Esophagus squamous epithelium (tissue), 5 donors: ENCODE measurements at places on chromosomes 2 and 18.

GRCh38 chr18:48951448-48952286, 902 bp upstream of the SMAD7 start:
- peak; percentile 42 for DNase-seq

GRCh38 chr18:63091671-63092364, 227.8 kb downstream of the BCL2 start:
- no peak for DNase-seq

DNA sequence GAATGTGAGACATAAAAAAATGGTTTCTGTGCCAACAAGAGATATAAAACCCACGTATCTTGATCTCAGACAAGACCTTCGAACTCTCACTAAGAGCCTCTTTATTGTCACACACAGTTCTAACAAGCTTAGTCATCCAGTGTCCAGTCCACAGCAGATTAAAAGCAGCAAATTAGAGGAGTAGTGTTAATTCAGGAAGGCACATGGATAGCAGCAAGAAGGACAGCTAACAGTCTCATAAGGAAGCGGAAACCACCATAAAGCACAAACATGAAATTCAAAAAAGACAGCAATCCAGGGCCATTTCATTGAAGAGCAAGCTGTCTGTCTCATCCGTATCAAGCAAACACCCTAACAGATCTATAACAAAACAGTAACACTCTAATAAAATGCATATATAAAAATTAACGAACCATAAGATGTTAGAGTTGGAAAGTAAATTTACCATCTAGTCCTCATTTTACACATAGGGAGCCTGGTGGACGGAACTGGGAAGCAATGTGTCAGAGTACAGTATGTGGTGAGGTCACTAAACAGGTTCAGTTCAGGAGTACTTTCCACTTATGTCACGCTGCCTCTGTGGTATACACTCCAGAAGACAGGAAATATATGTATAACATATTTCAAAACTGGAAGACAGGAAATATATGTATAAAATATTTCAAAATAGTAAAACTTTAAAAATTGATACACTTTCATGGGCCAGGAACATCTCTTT, 18.3 kb downstream of the AAK1 start:
- no peak for DNase-seq

GRCh38 chr18:11655606-11655932, 33.5 kb upstream of the GNAL start:
- no peak for DNase-seq

DNA sequence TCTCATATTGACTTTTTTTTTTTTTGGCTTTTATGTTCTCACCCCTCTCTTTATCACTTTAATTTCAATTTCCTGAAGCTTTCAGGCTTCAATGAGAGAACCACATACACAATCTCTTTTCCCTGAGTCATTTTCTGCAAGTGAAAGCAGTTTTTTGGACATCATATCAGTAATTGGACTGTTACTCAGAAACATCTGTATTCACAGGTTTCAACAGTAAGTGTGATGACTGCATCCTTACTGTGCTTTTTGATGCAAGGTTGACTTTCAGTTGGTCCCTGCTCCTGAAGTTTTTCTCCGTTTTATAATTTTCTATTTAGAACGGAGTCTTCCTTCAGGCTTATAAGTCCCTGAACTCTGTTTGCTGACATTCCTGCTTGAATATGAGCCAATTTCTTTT, 70.5 kb upstream of the CCBE1 start:
- no peak for DNase-seq

DNA sequence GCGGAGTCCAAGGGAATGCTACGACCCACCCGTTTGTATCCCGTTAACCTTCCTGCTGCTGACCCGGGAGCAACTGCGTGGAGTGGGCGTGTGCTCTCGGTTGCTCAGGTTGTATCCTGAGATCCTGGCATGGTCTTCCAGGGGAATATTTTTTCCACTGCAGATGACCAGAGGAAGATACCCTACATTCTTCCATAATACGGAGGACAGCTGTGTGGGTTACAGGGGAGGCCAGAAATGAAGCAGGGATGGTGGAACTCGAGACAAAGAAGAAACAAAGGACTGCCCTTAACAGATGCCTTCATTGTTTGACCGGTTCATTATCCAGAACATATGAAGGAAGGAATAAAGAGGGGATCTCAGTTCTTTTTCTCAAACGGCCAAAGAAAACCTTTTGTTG, 39.8 kb upstream of the CAB39 start:
- DNase-seq = no peak

DNA sequence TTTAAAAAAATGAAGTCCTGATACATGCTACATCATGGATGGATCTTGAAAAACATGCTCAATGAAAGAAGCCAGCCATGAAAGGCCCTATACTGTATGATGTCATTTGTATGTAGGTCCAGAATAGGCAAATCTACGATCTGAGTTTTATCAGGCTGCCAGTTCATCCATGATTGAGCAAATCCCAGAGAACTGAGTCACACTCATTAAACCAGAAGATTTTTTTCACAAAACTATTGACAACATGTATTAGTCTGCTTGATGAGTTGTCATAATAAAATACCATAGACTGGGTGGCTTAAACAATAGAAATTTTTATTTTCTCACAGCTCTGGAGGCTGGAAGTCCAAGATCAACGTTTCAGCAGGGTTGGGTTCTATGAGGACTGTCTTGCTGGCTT, 130.7 kb downstream of the MREG start:
- no peak for DNase-seq

- DNase-seq = no peak
Observed at GRCh38 chr18:61992923-61993322, 100.1 kb upstream of the RNF152 start.

DNA sequence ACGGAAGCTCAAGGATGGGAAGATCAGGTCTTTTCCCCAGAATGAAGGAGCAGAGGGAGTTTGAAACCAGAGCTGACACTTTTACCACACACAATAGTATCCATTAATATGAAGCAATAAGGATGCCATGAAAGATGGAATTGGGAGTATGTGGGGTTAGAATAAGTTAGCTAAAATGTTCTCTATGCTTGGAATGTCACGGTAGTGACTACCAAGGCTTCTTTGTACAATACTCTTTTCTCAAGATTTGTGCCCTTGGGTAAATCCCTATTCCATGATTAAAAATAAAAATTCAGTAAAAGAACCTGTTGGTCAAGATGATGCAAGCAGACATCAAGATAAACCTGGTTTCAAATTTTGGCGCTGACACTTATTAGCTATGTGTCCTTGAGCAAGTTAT, 75.0 kb downstream of the NRXN1 start:
- no peak for DNase-seq

GRCh38 chr2:176385219-176385759, 116.0 kb downstream of the MTX2 start:
- no peak for DNase-seq

DNA sequence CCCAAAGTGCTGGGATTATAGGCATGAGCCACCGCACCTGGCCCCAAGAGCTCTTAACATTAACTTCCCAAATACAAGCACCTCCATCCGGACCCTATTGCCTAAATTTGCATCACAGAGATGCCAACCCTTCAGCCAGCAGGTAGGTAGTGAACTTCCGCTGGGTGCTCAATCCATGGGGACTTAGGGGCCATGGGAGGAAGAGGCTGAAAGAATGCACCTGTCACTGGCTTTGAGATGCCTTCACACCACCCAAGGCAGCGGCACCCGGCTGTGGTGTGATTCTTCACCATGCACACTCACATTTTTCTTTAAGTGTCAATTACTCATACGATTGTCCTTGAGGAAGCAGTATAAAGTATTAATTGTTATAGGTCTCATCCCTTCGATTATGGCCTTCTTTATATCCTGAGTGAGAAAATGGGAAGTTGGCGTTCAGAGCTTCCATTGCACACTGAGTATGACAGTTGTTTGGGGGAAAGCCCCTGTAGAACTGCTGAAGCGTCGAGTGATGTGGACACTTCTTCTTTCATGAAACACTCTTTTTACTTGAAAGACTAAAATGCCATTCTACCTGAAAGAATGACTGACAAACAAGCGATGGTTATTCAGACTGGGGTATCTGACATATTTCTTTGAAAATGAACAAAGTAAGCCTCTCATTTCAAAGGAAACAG, 51.8 kb upstream of the BIN1 start:
- no peak for DNase-seq

DNA sequence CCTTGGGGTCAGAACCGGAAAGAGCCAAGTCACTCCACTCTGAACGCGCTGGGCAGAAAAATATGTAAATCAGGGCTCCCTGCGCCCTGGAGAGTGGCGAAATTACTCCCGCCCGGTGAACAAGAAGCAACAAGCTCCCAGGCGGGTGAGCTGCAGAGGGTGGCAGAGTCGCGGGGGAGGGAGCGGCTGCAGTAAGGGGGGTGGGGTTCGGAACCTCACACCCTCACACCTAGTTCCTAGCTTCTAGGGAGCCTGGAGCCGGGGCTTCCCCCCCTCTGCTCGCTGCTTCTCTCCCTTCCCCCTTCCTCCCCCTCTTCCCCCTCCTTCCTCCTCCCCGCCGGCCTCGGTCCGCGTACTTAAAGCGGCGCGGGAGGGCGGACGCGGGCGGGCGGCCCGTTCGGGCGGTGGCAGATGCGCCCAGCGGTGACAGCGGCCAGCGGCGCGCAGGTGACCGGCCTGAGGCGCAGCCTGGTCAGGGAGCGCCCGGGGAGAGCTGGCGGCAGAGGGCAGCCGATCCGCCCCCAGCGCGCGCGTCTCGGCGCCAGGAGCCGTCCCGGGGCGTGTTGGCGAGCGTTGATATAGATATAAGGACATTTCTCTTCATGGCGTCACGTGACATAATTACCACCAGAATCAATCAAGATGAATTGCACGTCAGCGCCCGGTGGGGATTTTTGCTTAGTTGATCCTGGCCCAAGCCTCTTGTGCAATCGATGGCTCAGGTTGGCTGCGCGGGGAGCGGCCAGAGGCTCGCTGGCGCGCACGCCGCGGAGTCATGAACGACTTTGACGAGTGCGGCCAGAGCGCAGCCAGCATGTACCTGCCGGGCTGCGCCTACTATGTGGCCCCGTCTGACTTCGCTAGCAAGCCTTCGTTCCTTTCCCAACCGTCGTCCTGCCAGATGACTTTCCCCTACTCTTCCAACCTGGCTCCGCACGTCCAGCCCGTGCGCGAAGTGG, at the start of gene HOXD11:
TSS of gene HOXD11 (plus strand) at position 700 of the 959 bp plus-strand sequence. CDS start at position 776, 76 bp downstream.
- no peak for DNase-seq

DNA sequence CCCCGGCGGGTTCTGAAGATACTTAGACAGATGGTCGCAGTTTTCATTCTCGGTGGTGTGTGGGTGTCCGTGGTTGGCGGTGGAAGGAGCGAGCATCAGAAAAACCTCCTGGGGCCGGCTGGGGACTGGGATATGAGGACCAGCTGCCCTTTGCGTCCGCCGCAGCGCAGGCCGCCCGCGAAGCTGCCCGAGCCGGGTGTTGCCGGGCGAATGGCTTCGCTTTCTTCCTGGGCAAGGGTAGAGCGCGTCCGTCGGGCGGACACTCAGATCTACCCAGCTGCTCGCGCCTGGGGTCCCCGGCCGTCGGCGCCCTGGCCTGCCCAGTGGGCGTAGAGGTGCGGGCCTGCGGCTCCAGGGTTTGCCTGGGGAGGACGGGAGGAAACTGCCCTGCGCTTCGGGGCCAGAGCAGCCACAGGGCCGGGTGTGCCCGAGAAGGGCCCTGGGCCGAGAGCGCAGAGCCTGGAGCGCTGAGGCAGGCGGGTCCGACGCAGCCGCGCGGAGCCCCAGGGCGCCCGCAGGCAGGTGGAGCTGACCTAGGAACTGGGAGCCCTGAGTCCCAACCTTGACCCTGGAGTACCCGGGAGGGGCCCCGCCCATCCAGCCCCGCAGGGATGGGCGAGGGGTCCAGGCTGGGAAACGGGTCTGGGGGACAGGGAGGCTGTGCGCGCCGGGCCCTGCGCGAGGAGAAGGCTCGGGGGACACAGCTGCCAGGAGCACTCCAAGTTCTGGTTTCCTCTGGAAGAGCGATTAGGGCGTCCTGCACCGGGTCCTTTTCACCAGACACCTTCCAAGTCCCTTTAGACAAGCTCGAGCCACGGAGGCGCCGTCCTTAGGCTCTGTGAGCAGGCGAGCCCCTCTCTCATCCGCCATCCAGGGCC, 1.3 kb downstream of the TWIST2 start:
- no peak for DNase-seq

DNA sequence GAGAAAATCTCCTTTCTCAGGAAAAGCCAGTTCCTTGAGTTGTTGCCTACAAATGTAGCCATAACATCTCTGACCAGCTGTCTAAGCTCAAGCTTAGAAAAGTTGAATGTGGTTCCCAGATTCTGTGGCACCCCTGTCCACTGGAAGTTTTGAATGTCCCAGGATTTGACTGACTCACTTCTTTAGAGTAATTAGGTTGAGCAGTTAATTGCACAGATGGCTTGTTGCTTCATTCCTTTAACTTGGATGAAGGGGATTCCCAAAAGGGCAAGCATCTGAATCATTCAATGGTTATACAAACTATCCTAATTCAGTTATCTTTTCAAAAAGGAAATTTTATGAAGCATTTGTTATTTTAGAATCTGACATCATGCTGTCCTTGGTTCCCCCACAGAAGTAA, 374.7 kb downstream of the LNPK start:
- DNase-seq = no peak

- DNase-seq = no peak
Observed at GRCh38 chr2:128076461-128077106, 14.4 kb upstream of the UGGT1 start.

DNA sequence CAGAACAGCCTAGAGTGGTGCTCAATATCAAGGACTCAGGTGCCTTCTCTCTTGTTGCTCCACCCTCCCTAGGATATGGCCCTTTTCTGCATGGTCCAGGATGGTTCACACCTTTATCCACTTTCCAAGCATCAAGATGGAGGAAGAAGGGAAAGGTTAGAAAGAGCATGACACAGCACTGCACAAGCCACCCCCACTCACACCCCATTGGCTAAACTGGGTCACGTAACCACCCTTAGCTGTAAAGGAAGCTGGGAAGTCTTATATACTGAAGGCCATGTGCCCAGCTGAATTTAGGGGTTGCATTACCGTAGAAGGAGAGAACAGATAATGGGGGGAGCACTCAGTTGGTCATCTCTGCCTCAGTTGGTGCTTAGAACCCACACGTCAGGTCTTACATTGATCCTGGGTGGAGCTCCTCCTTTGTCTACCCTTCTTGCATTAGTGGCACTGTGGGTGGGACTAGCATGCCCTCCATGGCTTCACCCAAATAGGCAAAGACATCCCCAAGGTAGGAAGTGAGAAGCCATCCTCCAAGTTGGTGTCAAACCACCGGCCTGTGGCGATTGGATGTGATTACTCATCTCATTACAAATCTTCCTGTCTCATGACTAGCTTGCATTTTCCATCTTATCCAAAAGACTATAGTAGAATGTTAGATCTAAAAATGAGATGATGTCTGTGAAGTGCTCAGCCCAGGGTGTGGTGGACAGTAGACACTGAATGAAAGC, 248.5 kb downstream of the HAUS1 start:
- DNase-seq = no peak

- no peak for DNase-seq
Observed at GRCh38 chr2:222878877-222879603, 18.2 kb downstream of the ACSL3 start.

DNA sequence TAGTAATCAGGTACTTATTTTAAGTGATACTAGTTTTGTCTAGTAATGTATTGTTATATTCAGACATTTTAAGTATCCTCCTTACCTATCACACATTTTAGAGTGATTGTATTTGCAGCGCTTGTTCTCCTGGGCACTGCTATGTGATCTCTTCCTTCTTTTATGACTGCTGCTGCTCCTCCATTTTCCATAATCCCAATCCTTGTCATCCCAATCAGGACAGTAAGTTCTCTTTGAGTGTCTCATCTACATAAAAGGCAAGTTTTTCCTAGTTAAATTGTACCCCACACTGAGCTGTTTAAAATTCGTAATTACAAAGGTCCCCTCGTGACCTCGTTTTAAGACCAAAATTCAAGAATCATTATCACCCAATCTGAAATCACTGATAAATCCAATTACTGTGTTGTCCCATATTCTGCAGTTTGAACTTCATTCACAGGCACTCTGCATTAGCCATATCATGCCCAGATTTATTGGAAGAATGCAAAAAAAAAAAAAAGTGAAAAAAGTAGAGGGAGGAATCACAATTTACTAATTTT, 2.8 kb downstream of the CLK1 start:
- DNase-seq = no peak
